ENCODE measurements at places on chromosomes 4 and X.

DNA sequence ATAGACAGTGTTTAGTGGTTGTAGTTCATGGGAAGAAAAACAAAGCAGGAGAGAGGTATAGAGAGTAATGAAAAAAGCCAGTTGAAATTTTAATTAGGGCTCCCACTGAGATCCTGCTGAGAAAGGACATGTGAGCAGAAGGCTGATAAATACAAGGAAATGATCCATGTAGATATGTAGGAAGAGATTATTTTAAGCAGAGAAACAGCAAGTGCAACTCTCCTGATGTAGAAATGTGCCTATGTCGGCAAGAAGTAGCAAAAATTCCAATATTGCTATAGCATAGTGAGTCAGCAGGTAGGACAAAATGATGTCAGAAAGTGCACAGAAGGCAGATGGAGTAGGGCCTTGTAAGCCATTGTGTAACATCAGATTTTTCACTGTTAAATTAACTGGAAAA is 1027.3 kb downstream of the PCDH18 start:
- no peak for DNase-seq

GRCh38 chr4:67861513-67861912 is 22.3 kb downstream of the TMPRSS11D start:
- DNase-seq = no peak

DNA sequence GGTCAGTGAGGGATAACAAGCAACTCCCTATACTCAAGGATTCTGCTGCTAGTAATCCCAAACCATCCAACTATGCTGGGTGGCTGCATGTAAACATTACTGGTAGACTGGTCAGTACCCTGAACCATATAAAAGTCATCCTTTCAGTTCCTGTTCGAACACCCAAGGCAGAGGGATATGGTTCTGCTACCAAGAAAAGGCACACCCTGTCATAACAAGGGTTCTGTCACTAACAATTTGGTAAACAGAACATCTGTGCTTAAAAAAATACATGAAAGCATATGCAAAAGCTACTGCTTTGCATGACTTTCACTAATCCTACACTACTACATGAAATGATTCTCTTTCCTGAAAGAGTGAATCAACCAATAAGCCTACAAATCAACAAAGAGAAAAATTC is 76.8 kb upstream of the MCF2 start:
- no peak for DNase-seq

DNA sequence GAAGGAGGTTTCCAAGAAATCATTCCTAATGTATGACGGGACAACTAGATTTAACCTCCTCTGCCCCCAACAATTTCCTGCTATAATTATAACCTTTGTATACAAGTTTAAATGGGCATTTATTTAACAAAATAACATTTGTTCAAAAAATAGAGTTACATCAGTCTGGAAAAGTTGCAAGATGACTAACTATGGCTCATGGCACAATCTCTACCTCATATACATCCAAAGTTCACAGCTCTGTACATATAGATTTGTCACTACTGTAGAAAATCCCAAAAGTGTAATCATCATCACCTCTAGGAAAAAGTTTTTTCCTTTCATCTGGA is 3.8 kb upstream of the RPS6KA3 start:
- DNase-seq = no peak

DNA sequence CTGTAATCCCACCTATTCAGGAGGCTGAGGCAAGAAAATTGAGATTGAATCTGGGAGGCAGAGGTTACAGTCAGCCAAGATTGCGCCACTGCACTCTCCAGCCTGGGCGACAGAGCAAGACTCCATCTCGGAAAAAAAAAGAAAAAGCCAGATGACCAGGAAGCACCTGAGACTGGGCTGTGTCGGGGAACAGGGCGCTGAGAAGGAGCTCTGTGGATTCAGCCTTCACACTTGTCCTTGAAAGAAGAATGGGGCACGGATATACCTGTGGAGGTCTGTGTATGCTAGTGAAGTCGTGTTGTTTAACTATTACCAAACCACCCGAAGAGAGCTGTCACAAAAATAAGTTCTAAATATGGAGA is 39.3 kb upstream of the TADA2B start:
- DNase-seq = no peak

DNA sequence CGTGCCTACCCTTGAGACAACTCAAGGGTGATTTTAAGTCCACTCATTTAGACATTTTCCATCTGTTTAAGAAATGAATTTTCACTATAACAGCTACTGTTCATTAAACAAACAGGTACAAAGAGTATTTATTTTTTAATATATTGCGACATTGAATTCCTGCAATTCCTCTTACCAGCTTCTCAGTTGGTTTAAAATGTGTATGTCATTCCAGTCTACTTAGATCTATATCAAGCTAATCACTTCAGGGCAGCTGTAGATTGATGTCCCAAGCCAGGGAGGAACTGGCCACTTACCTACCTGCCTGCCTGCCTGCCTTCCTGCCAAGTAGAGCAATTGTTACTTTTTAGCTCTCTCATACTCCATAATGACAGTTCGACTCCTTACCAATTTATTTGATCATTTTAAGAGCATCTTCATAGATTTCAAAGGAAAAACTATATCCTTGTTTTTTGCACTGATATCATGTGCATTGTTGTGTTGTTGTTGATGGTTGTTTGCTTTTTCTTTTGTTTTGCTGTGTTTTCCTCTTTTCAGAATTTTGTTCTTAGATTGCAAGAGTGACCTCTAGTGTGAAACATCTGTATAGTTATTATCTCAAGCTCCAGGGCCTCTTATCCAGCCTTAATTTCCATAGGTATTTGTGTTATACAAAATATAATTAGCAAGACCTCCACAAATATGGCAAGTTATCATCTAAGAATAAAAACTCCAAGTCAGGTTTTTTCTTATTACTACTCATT is 120.9 kb upstream of the NRK start:
- no peak for DNase-seq

Data from left cardiac atrium (tissue), 4 donors.